Prostate gland (tissue), 2 donors: ENCODE measurements at places on chromosomes 2 and 18. TPM values are rescaled to one million over a fixed set of nuclear protein-coding genes. Genes with fewer than 3 reads are reported as not detected.

GALNT5 gene
- 2.0 TPM for total RNA-seq

FABP1 gene
- total RNA-seq, result not detected

GRCh38 chr2:43011158-43011491 lies 215.3 kb downstream of the ZFP36L2 start:
- DNase-seq, result no peak

DNA sequence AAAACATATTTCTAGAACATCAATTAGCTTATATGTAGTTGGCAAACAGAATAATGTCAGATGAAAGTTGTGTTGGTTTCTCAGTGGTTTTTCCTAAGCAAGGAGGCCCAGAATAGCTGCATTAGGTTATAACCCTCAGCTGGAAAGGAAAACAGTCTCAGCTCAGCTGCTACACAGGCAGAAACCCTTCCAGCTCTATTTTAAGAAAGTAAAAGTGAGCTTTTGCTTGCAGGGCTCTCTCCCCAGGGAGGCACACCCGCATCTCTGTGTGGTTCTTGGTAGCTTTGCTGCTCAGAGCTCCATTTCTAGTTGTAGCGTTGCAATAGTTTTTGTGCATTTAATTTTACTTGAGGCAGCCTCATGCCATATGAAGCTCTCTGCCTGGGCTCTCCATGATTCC lies 54.6 kb downstream of the PIKFYVE start:
- DNase-seq, result no peak

DNA sequence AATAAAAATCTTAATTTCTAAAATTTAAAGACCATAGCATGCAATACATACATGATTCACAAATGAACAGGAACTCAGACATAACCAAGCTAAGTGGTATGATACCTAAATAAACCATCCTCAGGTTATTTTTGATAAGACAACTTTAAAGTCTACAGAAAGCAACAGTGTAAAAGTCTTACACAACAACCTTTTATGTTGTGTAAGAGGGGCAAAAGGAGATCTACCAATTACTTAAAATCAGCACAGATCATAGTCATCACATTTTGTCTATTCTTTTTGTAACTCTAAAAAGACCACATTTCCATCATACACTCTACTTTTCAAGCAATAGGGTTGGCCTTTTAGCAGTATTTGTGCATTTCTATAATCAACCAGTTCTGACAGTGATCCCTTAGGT lies 16.3 kb downstream of the SP3 start:
- no peak for DNase-seq

NCKAP5 gene
- total RNA-seq, result 7.1 TPM

- DNase-seq, result peak; percentile 33
Observed at GRCh38 chr2:47272031-47272864, 117.1 kb upstream of the STPG4 start.

GRCh38 chr2:9345997-9346396 lies 77.3 kb downstream of the ITGB1BP1 start:
- DNase-seq, result no peak

DNA sequence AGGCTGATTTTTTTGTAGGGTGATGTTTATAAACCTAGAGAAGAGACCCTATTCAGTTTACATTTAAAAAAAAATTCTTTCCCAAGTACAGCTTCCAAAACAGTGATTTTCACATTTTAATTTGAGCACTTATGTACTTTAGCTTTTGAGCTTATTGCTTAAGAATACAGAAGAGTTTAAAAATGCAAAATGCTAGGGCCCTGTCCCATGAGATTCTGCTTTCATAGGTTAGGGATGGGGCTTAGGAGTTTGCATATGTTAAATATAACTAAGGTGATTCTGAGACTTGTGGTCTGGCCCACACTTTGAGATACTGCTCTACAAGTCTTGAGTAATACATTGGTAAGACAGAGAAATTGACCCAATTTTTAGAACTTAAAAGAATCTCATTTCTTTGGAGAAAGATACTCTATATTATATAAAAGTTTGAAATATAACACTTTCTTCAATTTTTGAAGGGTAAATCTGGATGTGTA lies 137.3 kb upstream of the CWC22 start:
- DNase-seq, result no peak

- no peak for DNase-seq
Observed at GRCh38 chr2:70615222-70615621, 61.6 kb upstream of the TGFA start.

GRCh38 chr2:12288048-12288447 lies 428.7 kb upstream of the TRIB2 start:
- no peak for DNase-seq

GRCh38 chr2:238883421-238883901 lies 35.6 kb downstream of the TWIST2 start:
- no peak for DNase-seq

ANTXR1 gene
- total RNA-seq, result 48.7 TPM

DNA sequence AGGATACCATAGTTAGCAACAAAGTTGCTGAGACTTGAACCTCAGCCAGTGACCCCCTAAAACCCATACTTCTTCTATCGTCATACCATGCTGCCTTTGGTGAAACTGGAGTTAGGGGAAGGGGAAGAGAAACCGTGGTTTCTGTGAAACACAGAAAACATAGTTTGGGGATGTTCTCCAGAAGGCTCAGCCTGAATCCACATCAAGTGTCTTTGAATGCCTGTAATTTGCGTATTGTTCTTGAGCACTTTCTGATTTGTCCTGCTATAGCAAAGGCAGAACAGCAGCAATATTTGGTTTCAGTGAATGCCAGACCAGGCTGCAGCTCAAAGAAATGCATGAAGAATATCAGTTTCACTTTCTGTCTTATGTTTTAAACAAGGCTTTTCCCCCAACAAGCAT lies 258.7 kb downstream of the TTC32 start:
- DNase-seq, result no peak

DNA sequence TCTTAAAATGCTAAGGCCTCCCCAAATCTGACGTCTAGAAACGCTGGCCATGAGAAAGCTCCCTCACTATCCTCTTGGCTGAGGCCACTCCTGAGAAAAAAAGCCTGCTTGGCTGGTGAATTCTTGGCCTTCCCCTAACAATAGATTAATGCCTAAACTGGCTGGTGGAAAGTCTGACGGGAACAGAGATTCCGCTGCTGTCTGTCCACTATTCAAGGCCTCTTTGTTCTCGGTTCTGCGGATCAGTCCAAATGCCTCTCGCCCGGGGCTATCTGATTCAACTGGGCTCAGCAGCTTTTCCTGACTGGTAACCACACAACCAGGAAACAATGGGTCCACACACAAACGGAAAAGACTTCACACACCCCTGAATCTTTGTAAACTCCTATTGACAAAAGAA lies 27.2 kb downstream of the PXDN start:
- DNase-seq, result peak; percentile 91

- DNase-seq, result no peak
Observed at GRCh38 chr2:3192920-3193319, 184.7 kb downstream of the EIPR1 start.

NEU4 gene
- total RNA-seq, result not detected

- DNase-seq, result no peak
Observed at GRCh38 chr2:240914645-240915525, 8.7 kb downstream of the CROCC2 start.

RFTN2 gene
- total RNA-seq, result 17.5 TPM

CNGA3 gene
- 1.1 TPM for total RNA-seq

- DNase-seq, result no peak
Observed at GRCh38 chr2:20755132-20755800, 67.6 kb downstream of the LDAH start.
